Stimulated activated CD8-positive, alpha-beta memory T cell treated with anti-CD3 and anti-CD28 coated beads, Interleukin-15, amount 100 ng/mL, for 4 hours (primary cell): ENCODE measurements at places on chromosomes 16 and 17.
A peak's percentile ranks its signal among the peaks of the same experiment; 100 is the strongest.

GRCh38 chr16:84925092-84925772 lies 86.1 kb downstream of the ZDHHC7 start:
- DNase-seq, result peak; percentile 30

GRCh38 chr16:85220964-85221731 lies 108.9 kb upstream of the CIBAR2 start:
- no peak for DNase-seq

- DNase-seq, result no peak
Measured at GRCh38 chr17:74011966-74012365, 191.5 kb upstream of the RPL38 start.

GRCh38 chr17:36610474-36610873 lies 9.1 kb downstream of the MRM1 start:
- DNase-seq, result no peak

- DNase-seq, result no peak
Measured at GRCh38 chr16:47304563-47304962, 156.3 kb downstream of the ITFG1 start.

- no peak for DNase-seq
Measured at GRCh38 chr16:212999-213398, 16.2 kb downstream of the LUC7L start.

- no peak for DNase-seq
Measured at GRCh38 chr16:19861811-19862327, 22.8 kb downstream of the GPRC5B start.

GRCh38 chr16:12171206-12171605 lies 194.7 kb downstream of the SNX29 start:
- DNase-seq, result no peak

DNA sequence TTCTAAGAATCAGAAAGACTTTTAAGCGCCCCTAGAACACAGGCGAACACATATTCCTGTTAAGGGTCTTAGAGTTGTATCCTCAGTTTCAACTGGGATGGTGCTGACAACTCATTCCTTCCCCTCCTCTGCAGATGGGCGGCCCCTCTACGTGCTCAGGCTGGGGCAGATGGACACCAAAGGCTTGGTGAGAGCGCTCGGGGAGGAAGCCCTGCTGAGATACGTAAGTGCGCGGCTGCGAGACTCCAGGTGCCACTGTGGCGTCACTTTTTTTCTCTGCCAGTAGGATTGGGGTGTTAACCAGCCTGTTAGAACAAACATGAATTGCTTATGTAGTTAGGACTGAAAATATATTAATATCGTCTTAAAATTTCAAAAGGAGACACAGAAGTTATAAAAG lies 62.7 kb downstream of the SEC14L1 start:
- no peak for DNase-seq

DNA sequence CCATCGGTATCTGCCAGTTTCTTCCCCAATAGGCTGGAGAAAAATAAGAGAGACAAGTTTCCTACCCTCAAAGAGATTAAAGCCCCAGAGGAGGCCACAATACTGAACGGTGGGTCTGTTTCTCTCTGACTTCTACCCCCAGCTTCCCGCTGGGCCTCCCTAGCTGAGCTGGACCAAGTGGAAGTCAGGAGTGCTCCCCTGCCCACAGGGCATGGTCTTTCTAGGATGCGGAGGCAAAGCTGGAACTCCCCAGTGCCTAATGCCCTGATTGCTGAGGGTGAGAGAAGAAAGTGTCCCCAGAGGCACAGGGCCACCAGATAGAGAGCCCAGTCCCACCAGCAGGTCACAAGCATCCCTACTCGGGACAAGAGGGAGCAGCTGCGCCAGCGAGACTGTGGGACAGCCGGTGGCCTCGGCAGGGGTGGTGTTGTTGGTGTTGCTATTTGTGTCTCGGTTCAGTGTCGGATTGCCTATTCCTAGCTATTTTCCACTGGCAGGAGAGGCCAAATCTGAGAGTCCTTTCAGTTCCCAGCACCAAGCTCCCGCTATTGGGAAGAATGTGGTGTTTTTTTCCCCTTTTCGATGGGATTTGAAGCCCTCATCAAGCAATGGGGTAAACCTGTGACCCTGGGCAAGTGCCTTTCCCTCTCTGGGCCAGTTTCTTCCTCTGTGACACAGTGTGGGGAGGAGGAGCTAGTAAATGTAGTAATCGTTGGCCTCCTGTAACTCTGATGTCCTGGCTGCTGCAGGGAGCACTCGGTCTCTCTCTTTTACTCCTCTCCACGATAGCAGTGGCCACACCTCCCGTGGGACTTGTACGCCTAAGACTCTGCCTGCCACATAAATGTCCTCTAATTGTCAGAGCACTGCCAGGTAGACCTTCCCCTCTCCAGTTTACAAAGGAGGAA lies 22.5 kb upstream of the TBX2 start:
- no peak for DNase-seq

DNA sequence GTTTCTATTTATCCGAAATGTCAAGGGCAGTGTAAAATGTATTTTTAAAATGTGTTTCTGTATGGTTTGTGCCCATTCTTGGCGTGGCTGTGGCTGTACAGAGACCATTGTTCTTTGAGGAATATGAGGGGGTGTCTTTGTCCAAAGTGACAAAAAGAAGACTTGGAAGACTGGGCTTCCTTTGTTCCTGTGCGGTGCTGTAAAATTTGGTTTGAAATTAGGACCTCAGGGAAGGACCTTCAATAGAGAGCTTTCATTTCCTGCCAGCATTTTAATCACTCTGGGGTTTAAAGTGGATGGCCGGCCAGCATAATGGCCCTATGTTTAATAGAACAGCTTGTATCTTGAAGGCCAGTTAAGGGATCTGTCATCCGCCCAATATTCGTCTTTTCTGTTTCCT lies 190.1 kb upstream of the TBX2 start:
- no peak for DNase-seq

- no peak for DNase-seq
Measured at GRCh38 chr16:85353839-85354685, 241.8 kb upstream of the CIBAR2 start.

GRCh38 chr16:12601290-12601900 lies 202.3 kb downstream of the CPPED1 start:
- DNase-seq, result no peak

- DNase-seq, result no peak
Measured at GRCh38 chr16:9159839-9160550, 68.6 kb downstream of the HAPSTR1 start.

- DNase-seq, result no peak
Measured at GRCh38 chr17:73249700-73250099, 12.0 kb downstream of the CPSF4L start.

DNA sequence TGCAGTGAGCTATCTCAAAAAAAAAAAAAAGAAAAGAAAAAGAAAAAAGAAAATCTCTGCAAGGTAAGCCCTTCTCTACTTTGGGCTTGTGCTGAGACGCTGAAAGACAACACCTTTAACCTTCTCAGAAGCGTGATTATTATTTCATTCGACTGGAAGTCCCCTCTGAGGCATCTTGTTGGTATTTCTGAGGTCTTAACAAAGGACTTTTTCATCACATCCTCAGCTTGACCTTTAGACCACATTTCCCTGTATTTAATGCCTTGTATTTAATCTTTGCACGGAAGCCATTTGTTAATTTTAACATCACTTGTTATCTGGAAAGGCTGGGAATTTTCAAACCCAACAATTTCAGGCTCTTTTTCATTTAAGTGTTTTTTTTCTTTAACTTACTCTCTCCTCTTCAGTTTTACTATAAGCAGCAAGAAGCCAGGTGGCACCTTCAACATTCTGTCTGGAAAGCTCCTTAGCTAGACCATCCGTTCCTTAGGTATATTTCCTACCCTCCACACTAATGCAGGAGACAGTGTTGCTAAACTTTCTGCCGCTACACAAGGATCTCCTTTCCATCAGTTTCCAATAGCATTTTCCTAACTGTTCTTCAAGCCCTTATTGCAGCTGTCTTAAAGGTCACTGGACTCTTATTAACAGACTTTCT lies 10.3 kb downstream of the KCTD13 start:
- DNase-seq, result no peak

GRCh38 chr17:74513987-74514631 lies 17.2 kb downstream of the CD300LB start:
- DNase-seq, result no peak

- DNase-seq, result no peak
Measured at GRCh38 chr17:82600731-82601446, 47.4 kb downstream of the WDR45B start.
